ENCODE measurements at places on chromosomes 4 and X.

DNA sequence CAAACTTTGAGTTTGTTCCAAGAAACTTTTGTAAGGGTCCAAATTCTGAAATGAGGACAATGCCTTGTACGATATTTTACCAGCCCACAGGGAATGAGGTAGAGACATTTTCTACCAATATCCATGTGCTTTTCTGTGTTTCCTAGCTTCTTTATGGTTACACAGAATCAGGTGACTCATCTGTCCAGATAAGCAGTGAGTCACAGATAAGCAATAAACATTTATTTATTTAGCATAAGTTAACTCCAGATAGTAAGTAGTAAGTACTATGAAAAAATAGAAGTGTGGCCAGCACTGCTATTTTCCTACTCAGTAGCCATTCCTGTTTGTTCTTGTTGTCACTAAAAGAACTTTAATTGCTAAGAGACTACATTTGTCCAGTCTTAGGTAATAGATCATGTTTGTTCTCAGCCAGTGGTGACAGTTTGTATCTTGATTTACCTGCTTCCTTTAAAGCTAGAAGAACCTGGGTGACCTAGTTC lies 7.4 kb downstream of the AFF1 start:
- no peak for DNase-seq

GRCh38 chr4:100008048-100008447 lies 58.0 kb upstream of the H2AZ1 start:
- DNase-seq = no peak

- no peak for DNase-seq
Observed at GRCh38 chr4:145898926-145899531, 39.6 kb downstream of the ZNF827 start.

- no peak for DNase-seq
Observed at GRCh38 chr4:97646997-97647396, 496.3 kb downstream of the STPG2 start.

- no peak for DNase-seq
Observed at GRCh38 chr4:125794989-125795388, 480.2 kb downstream of the FAT4 start.

Measured in germinal center (tissue), 1 donor.